Right renal cortex interstitium (tissue), 3 donors: ENCODE measurements at places on chromosomes 12 and 14. TPM values are rescaled to one million over a fixed set of nuclear protein-coding genes. Genes with fewer than 3 reads are reported as not detected.

DNA sequence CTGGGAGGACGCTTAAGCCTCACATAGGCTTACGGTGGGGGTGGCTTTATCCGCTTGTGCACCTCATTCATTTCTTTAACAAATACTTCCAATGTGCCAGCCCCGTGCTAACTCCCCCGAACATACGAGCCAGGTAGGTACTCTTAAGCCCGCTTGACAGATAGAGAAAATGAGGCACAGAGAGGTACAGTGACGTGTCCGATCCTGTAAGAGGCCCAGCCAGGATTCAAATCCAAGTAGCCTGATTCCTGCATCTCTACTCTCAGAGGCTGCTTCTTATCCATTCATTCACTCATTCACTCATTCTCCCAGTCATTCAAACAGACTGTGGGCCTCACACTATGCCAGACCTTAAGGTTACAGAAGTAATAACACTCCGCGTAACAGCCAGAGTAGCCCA, 477 bp downstream of the OAS3 start:
- no peak for DNase-seq

DNA sequence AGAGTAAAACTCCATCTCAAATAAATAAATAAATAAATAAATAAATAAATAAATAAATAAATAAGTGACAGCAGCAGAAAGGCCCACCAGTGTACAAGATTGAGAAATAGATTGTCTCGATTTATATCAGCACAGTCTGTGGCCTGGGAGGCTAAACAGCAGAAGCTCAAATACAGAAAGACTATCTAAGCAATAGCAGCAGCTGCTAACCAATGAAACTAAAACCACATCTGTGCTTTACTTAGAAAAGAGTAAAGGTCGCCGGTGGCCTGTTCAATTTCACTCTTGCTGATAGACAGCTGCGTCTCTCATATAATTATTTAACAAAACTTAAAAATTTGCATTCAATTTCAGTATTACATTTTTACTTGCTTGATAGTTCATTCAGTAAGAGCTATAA, 325.7 kb downstream of the CEP128 start:
- no peak for DNase-seq

LMNTD1 gene
- polyA plus RNA-seq, result not detected

SLC17A8 gene
- 0.32 TPM for polyA plus RNA-seq

RIMBP2 gene
- 10.7 TPM for polyA plus RNA-seq
